ENCODE measurements at places on chromosomes 6 and 20. TPM values are rescaled to one million over a fixed set of nuclear protein-coding genes. Genes with fewer than 3 reads are reported as not detected.

Gene SH3BGRL2
- 23.5 TPM for total RNA-seq

Gene SPATA25
- 2.9 TPM for total RNA-seq

Gene KIF25
- not detected for total RNA-seq

Gene MACROD2
- total RNA-seq, result 6.2 TPM

Gene C20orf141
- total RNA-seq, result not detected

- DNase-seq, result no peak
Measured at GRCh38 chr6:44627091-44627882, 239.8 kb downstream of the CDC5L start.

GRCh38 chr6:127085181-127085580, 33.3 kb upstream of the RSPO3 start:
- no peak for DNase-seq

DNA sequence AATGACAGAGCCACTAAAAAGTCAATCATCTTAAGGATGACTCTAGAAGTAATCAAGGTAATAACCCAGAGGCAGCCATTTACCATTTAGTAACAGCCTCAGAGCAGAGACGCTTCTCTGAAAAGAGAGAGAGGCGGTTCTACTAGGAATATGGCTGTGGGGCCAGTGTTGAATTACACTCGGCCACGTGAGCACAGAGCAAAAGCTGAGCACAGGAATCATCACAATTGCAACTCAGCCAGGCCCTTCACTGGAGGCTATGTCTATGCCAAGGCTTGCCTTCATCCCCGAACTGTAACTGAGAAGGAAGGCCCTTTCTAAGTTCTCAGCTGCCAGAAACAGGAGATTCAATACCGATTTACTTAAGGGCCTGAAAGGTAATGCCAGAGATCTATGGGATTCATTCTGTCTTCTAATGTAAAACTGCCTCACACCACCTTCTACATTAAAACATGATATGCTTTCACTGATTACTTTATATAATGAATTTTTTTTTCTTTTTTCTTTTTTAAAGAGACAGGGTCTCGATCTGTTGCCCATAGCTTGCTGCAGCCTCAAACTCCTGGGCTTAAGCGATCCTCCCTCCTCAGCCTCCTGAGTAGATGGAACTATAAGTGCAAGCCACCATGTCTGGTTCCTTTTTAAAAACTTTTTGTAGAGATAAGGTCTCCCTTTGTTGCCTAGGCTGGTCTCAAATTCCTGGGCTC, 67.6 kb downstream of the NUDT3 start:
- no peak for DNase-seq

- DNase-seq, result no peak
Measured at GRCh38 chr6:54654381-54654780, 192.2 kb upstream of the FAM83B start.

GRCh38 chr20:57263801-57264792, 2.3 kb downstream of the BMP7 start:
- DNase-seq, result no peak

- DNase-seq, result no peak
Measured at GRCh38 chr6:6522709-6523108, 65.8 kb upstream of the LY86 start.

GRCh38 chr6:2970753-2971419, 481 bp downstream of the SERPINB6 start:
- peak; percentile 94 for DNase-seq

DNA sequence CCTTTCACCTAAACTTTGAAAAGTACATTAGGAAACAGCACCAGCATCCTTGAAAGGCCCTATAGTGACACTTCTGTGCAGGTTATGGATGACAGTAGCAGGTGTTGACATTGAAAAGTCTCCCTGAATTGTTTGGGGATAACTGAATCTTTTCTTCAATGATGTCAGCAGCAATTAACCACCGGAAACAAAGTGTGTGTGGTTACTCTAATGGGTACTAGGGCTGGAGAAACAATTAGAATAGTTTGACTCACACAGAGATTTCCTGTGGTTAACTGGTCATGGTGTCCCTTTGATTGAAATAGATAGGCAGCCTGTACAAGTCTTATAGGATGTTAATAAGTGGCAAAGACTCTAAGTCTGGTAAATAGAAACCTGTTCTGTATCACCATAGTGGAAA, 189.1 kb downstream of the TBX18 start:
- DNase-seq, result no peak

- DNase-seq, result peak; percentile 84
Measured at GRCh38 chr6:31541059-31541657, 645 bp downstream of the DDX39B start.

DNA sequence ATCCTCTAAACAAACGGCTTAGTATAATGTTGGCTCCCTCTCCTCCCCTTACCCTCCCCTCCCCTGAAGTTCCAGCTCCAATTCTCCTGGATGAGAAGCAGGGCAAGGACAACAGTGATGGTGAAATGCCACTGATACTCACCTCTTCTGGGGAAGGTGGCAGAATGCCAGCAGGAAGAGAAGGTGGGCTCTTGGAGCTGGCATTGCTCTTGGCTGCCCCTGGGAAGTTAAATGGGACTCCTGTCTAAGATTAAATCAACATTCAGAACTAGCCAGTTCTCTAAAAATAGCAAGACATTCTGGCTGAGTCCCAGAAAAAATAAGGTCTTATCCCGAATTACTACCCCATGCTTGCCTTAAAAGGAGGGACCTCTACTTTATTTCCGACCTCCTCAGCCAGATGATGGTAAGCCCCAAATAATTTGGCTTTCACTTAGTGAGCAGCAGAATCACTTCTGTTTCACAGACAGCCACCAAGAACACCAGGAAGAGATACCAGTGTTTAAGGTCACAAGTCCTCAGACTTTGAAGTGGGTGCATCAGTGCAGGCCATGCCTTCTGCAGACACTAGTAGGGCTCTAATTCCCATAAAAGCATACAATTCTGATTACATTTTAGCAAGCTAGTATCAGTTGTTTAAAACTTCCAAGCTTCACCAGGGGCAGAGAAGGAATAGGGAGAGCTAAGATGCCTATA, 46.0 kb upstream of the IL17A start:
- DNase-seq, result no peak
